ENCODE measurements at places on chromosomes 3 and 15. TPM values are rescaled to one million over a fixed set of nuclear protein-coding genes. Genes with fewer than 3 reads are reported as not detected.

GRCh38 chr3:181457190-181457589 is 254.5 kb upstream of the SOX2 start:
- no peaks in the 10 kb centered on the region for H3K4me1 ChIP-seq
- no peaks in the 10 kb centered on the region for H3K27me3 ChIP-seq
- H3K27ac ChIP-seq = no peak overlapping the region
- DNase-seq = no peak
- H3K4me3 ChIP-seq = no peak overlapping the region

- DNase-seq = no peak
- H3K36me3 ChIP-seq = peaks cover 19% of the 10 kb centered on the region
- no peak overlapping the region for H3K27ac ChIP-seq
- peaks cover 43% of the 10 kb centered on the region for H3K4me1 ChIP-seq
- H3K27me3 ChIP-seq = no peaks in the 10 kb centered on the region
- peak overlapping the region; percentile 81 for H3K4me3 ChIP-seq
These were observed 2.5 kb upstream of the GANC start for GRCh38 chr15:42270551-42270950.

GRCh38 chr3:137332297-137332696 is 374.5 kb downstream of the IL20RB start:
- H3K27me3 ChIP-seq = peaks cover 2% of the 10 kb centered on the region
- no peak overlapping the region for H3K4me3 ChIP-seq
- no peaks in the 10 kb centered on the region for H3K36me3 ChIP-seq

DNA sequence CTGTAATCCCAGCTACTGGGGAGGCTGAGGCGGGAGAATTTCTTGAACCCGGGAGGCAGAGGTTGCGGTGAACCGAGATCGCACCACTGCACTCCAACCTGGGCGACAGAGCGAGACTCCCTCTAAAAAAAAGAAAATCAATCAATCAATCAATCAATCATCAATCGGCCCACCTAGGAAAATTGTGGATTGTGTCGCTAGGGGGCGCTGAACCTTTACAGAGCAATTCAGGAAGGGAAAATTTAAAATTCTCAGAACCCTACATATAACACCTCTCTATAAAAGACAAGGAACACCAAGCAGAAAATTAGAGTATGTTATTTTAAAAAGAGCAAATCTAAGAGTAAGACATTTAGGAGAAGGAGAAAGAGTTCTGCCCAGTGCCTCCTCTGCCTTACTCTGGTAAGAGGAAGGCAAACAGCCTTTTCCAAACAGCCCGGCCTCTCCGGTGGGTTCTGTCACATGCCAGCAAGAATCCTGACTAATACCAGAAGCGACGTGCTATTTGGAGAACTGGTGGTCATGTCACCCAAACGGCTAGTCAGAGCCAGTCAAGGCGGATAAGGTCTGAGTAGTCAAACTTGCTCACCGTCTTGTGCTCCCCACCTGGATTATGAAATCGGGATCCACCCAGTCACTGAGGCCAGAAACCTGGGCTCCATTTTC is 22.3 kb upstream of the SMCO1 start:
- no peak overlapping the region for H3K27ac ChIP-seq

Gene LPP
- 34.7 TPM for total RNA-seq

Gene CAMK1
- total RNA-seq = 53.1 TPM

- no peak for DNase-seq
- peaks cover 6% of the 10 kb centered on the region for H3K4me1 ChIP-seq
- peaks cover 53% of the 10 kb centered on the region for H3K36me3 ChIP-seq
- H3K4me3 ChIP-seq = no peak overlapping the region
These were observed 178.3 kb downstream of the IGF1R start for GRCh38 chr15:98826658-98827057.

- no peak for DNase-seq
- H3K27ac ChIP-seq = no peak overlapping the region
- H3K27me3 ChIP-seq = peaks cover 8% of the 10 kb centered on the region
- no peaks in the 10 kb centered on the region for H3K4me1 ChIP-seq
- H3K36me3 ChIP-seq = no peaks in the 10 kb centered on the region
These were observed 98.3 kb upstream of the SELENOK start for GRCh38 chr3:53989946-53990345.

Gene CA12
- 0.46 TPM for total RNA-seq

Gene SYNPR
- total RNA-seq = not detected

DNA sequence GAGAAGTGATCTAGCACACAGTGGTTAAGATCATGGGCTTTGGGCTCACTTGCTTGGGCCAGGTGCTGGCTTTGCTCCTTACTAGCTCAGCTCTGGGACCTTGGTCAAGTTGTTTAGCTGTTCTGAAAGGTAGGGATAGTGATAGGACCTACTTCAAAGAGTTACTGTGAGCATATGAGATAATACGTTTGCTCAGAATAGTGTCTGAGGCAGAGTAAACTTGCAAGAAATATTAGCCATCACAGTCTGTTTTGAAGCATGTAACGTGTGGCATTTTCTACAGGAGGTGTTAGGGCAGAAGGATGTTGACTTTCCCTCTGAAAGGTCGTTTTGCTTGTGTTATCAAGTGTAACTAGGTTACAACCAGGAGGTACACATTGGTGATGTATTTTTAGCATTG is 34.5 kb upstream of the NFKBIZ start:
- DNase-seq = no peak
- no peak overlapping the region for H3K4me3 ChIP-seq
- peaks cover 24% of the 10 kb centered on the region for H3K36me3 ChIP-seq
- H3K27ac ChIP-seq = peak overlapping the region; percentile 4
- H3K4me1 ChIP-seq = peaks cover 53% of the 10 kb centered on the region

Gene MITF
- not detected for total RNA-seq

DNA sequence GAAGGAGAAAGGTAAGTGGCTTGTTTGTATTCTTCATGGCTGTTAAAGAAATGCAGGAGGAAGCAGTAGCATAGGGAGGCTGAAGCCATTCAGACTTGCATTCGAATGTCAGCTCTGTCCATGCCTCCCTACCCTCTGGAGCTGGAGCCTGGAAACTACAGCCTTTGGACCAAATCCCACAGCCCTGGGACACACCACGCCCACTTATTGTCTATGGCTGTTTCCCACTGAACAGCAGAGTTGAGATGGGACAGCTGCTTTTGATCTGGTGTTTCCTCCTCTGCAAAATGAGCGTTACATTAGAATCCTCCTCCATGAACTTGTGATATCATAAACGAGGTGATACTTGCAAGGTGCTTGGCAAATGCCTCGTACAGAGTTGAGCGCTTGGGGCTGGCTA is 3.6 kb downstream of the FAM107A start:
- H3K4me1 ChIP-seq = peaks cover 3% of the 10 kb centered on the region
- no peak for DNase-seq
- H3K27ac ChIP-seq = no peak overlapping the region
- H3K36me3 ChIP-seq = no peaks in the 10 kb centered on the region

- no peak overlapping the region for H3K27ac ChIP-seq
- no peaks in the 10 kb centered on the region for H3K36me3 ChIP-seq
- no peak overlapping the region for H3K4me3 ChIP-seq
- peaks cover 45% of the 10 kb centered on the region for H3K27me3 ChIP-seq
- no peak for DNase-seq
These were observed 1.2 kb downstream of the CLSTN2 start for GRCh38 chr3:139935866-139936817.

DNA sequence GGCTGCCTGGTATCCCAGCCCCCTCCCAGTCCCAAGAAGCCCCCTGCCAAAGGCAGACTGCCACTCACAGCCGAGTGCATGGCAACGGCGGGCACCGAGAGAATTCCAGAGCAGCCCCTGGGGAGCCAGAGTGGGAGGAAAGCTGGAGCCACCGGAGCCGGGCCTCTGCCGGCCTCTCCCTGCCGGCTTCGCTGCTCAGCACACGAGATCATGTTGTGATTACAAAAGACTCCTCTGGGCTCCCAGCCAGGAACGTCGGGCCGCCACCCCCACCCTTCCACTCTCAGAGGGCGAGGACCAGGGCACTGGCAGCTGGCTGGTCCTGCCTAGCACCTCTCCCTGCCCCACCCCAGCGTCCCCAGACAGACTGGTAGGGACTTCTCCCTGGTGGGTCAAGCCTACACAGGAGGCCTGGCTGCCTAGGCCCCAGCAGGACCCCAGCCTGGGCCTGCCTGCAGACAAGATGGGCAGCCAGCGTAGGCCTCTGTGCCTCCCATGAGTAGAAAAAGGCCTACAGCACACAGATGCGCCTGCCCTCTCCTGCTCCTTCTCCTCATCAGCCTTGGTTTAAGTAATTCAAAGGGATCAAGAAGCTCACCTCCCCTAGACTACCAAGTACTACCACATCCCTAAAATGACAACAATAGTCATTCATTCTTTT is at the start of gene CCDC9B:
CCDC9B (minus strand) TSS at position 200 of the 661 bp plus-strand sequence; CDS start at position 80, 120 bp downstream.
- H3K27me3 ChIP-seq = no peaks in the 10 kb centered on the region
- H3K27ac ChIP-seq = no peak within 1 kb of the TSS
- H3K36me3 ChIP-seq = no peaks in the 10 kb centered on the region

GRCh38 chr3:141055136-141055535 is 4.0 kb downstream of the SPSB4 start:
- peaks cover 7% of the 10 kb centered on the region for H3K4me1 ChIP-seq
- peaks cover 22% of the 10 kb centered on the region for H3K27me3 ChIP-seq
- no peak overlapping the region for H3K27ac ChIP-seq

DNA sequence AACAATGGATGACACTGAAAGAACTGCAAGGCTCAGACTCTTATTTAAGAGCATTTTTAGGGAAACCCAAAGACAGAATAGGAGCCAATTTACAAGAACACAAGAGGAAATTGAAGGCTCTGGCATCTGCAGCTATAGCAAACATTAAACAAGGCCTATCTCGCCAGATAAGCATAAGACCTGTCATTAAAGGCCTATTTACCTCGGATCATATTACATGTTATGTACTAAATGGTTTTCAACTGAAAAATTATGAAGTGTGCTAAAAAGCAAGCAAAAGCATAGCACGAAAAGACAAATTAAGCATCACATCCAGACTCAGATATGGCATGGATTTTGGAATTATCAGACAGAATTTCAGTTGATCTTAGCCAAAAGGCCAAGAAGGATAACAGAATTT is 617.1 kb downstream of the SQOR start:
- no peak overlapping the region for H3K27ac ChIP-seq
- H3K27me3 ChIP-seq = no peaks in the 10 kb centered on the region
- no peak overlapping the region for H3K4me3 ChIP-seq
- DNase-seq = no peak
- H3K36me3 ChIP-seq = no peaks in the 10 kb centered on the region
- H3K4me1 ChIP-seq = no peaks in the 10 kb centered on the region

DNA sequence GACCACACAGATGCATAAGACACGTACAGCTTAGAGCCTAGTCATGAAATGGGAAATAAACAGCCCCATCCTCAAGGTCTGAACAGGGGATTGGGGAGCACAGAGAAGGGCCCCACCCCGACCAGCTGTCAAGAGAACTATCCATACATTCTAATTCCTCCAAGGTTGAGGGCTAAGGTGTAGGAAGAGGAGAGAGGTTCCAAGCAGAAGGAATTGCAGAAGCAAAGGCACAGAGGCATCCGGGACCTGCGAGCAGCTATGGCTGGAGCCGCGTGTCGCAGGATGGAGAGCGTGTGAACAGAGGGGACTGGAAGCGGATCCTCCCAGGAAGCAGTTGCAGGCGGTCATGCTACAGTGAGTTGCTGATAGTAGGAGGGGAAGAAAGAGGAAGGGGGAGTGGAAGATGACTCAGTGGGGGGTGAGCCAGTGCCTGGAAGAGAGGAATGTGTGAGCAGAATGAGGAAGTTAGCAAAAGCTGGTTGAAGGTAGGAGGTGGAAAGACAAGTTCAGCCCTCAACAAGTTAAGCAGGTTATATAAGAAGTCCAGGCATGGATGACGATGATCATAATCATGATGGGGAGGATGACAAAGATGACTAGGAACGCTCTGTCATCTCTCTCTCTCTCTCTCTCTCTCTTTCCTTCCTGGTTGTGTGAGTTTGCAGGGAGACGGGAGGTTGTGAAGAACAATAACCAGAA is 89.7 kb downstream of the LIPC start:
- peaks cover 4% of the 10 kb centered on the region for H3K36me3 ChIP-seq
- DNase-seq = no peak
- H3K27ac ChIP-seq = no peak overlapping the region
- peaks cover 41% of the 10 kb centered on the region for H3K4me1 ChIP-seq
- H3K4me3 ChIP-seq = no peak overlapping the region
- H3K27me3 ChIP-seq = peaks cover 3% of the 10 kb centered on the region

Gene RASGRF1
- not detected for total RNA-seq

Gene LRRC15
- 0.04 TPM for total RNA-seq

Gene ACOX2
- total RNA-seq = not detected

GRCh38 chr3:146505516-146505915 is 36.2 kb upstream of the PLSCR2 start:
- no peak for DNase-seq
- no peak overlapping the region for H3K27ac ChIP-seq
- no peaks in the 10 kb centered on the region for H3K36me3 ChIP-seq

- peak overlapping the region; percentile 44 for H3K4me3 ChIP-seq
- peaks cover 44% of the 10 kb centered on the region for H3K4me1 ChIP-seq
- peaks cover 16% of the 10 kb centered on the region for H3K36me3 ChIP-seq
- no peaks in the 10 kb centered on the region for H3K27me3 ChIP-seq
- peak; percentile 59 for DNase-seq
These were observed 44.6 kb downstream of the CMTM6 start for GRCh38 chr3:32457971-32458471.

GRCh38 chr15:96363707-96364106 is 33.2 kb downstream of the NR2F2 start:
- no peak for DNase-seq
- no peak overlapping the region for H3K4me3 ChIP-seq
- H3K27me3 ChIP-seq = peaks cover 67% of the 10 kb centered on the region
- H3K27ac ChIP-seq = no peak overlapping the region

Gene GPR62
- not detected for total RNA-seq

GRCh38 chr3:194204042-194204987 is 68.4 kb downstream of the HES1 start:
- H3K27ac ChIP-seq = peak overlapping the region; percentile 64
- H3K4me1 ChIP-seq = peaks cover 28% of the 10 kb centered on the region
- H3K36me3 ChIP-seq = no peaks in the 10 kb centered on the region
- peak; percentile 50 for DNase-seq

DNA sequence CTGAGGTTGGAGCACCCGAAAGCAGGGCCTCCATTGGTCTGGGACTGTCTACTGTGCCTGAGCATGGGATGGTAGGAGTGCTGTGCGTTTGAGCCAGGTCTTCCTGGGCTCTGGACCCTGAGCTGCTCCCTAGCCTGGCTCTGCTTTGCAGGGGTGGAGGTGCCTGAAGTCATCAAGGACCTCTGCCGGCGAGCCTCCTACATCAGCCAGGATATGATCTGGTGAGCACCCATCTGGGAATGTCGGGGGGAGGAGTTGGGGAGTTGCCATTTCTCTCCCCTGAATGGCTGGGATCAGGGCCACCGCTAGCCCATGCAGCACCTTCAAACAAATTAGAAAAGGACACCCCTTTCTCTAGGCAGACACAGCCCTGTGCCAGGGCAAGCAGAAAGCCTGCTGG is 20.7 kb downstream of the DUOX1 start:
- H3K27ac ChIP-seq = no peak overlapping the region
- H3K27me3 ChIP-seq = no peaks in the 10 kb centered on the region
- no peaks in the 10 kb centered on the region for H3K4me1 ChIP-seq
- H3K36me3 ChIP-seq = no peaks in the 10 kb centered on the region

- H3K4me1 ChIP-seq = peaks cover 21% of the 10 kb centered on the region
- DNase-seq = peak; percentile 60
- H3K36me3 ChIP-seq = no peaks in the 10 kb centered on the region
- H3K27me3 ChIP-seq = no peaks in the 10 kb centered on the region
These were observed 19.6 kb upstream of the TASOR start for GRCh38 chr3:56702490-56703315.

Gene ISLR
- total RNA-seq = not detected

GRCh38 chr3:157948605-157949383 is 157.4 kb downstream of the SHOX2 start:
- no peaks in the 10 kb centered on the region for H3K4me1 ChIP-seq
- no peaks in the 10 kb centered on the region for H3K36me3 ChIP-seq
- H3K27me3 ChIP-seq = no peaks in the 10 kb centered on the region
- H3K27ac ChIP-seq = no peak overlapping the region

Measured in activated CD4-positive, alpha-beta T cell treated with anti-CD3 and anti-CD28 coated beads for 36 hours (primary cell).